Activated T-cell treated with anti-CD3 and anti-CD28 coated beads, Interleukin-2, amount 50 U/mL, for 24 hours (primary cell): ENCODE measurements at places on chromosomes 16 and 17.

DNA sequence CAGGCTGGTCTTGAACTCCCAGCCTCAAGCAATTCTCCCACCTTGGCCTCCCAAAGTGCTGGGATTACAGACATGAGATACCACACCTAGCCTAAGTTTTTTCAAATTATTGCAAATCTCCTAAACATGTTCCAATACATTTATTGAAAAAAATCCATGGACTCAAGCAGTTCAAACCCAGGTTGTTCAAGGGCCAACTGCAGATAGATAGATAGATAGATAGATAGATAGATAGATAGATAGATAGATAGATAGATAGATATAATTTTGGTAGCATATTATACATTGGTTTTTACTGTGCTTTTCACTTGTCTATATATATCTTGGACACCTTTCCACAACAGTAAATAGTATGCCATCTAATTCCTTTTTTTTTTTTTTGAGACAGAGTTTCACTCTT, 20.9 kb upstream of the RBBP6 start:
- no peak for DNase-seq

GRCh38 chr16:48087639-48088038, 68.2 kb downstream of the ABCC12 start:
- DNase-seq: no peak

GRCh38 chr17:14330492-14330962, 29.6 kb downstream of the HS3ST3B1 start:
- DNase-seq: no peak

- DNase-seq: no peak
Observed at GRCh38 chr17:61007980-61008379, 330.3 kb downstream of the BCAS3 start.

GRCh38 chr17:32569171-32570080, 82.6 kb downstream of the CDK5R1 start:
- no peak for DNase-seq

DNA sequence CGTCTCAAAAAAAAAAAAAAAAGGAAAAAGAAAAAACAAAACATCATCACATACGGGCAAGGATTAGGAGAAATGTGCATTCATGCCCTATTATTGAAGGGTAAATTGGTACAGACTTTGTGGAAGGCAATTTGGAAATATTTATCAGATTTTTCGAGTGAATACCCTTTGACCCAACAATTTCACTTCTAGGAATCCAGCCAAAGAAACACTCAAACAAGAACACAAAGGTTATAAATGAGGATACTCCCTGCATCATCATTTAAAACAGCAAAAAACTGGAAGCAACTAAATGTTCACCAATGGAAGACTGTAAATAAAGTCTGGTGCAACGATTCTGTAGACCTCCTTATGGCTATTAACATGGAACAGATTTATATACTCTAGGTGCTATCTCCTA, 12.9 kb downstream of the ZNF423 start:
- DNase-seq: no peak

DNA sequence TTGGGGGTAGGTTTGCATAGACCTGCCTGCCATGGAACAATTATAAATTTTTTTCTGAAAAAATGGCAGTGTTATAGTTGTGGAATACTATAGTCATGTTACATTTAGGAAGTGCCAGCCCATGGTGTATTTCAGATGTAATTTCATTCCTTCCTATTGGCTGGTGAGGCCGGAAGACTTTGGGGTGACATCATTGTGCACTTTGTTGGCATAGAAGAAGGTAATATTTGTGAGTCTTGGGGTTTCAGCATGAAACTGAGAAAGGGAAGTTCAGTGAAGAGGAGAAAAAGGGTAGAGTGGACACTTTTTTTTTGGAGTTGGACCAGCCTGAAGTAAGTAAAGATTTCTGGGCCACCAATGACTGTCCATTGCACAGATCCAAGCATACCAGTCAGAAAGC, 16.0 kb upstream of the HEATR6 start:
- no peak for DNase-seq

DNA sequence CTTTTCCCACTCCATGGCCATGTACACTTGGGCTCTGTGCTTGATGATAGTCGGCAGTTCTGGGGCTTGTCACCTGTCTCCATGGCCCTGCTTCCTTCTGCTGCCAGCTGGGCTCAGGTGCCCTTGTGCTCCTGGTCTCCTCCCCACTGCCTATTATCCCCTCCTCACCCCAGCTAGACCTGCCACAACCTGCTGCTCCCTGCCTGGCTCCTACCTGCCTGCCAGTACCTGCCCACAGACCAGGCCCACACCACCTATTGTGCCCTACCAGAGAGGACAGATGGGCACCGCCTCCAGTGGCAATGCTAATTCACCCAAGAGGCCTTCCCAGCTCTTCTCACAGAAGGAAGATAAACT, 538 bp upstream of the RAPGEFL1 start:
- DNase-seq: no peak

- no peak for DNase-seq
Observed at GRCh38 chr16:78515421-78515820, 416.0 kb downstream of the WWOX start.

- DNase-seq: no peak
Observed at GRCh38 chr17:47716375-47716774, 16.7 kb upstream of the TBX21 start.

DNA sequence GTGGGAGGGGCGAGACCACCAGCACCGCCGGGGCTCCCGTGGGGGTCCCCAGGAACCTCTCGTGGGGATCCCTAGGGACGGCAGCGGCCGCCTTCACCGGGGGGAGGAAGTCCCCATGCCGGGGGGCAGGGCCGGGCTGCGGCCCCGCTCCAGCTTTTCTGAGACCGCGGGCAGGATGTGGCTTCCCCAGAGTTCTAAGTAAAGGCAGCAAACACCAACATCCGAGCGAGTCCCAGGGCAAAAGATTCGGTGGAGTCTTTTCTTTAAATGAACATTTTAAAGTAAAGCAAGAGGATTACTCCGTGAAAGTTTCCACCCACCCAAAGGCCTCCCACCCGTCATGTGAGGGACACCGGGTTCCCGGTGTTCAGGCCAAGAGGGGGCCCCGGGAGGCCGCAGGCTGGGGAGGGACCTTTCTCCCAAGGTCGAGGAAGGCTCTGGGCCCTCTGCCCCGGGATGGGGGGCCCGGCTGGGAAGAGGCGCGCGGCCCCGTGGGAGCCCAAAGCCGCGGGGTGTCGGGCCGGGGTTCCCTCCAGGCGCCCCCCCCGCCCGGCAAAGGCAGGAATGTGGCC, 137.2 kb upstream of the RPH3AL start:
- peak; percentile 74 for DNase-seq

GRCh38 chr16:10552281-10552680, 28.1 kb downstream of the EMP2 start:
- DNase-seq: no peak

DNA sequence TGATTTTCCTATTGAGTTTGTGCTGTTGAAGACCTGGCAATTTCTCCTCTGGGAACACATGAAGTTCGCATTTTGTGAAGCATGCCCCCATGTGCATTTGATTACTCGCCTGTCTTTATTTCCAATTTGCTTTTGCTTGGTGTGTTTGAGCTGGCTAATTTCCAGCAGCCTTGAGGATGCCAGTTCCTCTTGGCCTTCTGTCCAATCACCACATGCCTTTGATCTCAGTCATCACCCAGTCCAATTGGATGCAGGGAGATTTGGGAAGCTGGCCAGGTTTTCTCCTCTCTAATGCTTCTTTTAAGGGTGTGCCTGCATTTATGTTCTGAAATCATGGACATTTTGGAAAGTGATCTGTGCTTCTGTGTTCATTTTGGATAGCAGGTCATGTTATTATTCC, 3.8 kb upstream of the TMEM100 start:
- DNase-seq: no peak

DNA sequence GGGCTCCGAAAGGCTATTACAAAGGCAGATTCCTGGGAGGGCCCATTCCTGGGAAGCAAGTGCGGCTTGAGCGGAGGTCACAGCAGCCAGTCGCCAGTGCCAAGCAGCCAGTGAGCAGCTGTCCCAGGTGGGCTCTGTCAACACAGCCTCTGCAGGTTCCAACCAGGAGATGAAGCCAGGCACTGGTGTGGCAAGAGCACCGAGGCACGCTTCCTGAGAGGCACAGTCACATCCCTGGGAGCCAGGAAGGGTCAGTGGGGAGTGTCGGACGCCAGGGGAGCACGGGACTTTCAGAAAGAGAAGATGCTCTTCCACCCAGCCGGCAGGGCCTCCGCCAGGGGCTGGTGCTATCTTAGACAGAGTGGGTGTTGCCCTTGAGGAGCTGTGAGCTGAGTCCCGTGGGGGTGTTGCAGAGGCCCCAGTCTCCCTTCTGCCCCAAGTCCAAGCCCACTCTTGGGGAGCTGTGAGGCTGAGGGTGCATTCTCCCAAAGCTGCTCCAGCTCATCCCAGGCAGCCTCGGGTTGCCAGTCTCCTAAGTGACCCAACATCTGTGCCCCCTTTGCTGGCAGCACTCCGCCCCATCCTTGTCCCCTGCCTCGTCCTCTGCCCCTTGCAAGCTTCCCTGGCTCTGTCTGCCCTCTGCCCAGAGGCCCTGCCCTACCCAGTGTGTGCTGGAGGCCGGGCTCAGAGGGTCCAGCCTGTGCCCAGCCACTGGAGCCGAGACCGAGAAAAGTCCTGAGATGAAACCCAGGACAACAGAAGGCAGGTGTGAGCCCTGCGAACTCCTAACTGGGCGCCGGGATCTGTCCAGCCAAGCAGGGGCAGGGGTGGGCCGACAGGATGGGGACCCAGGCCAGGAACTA, 6.6 kb downstream of the UBALD1 start:
- no peak for DNase-seq

DNA sequence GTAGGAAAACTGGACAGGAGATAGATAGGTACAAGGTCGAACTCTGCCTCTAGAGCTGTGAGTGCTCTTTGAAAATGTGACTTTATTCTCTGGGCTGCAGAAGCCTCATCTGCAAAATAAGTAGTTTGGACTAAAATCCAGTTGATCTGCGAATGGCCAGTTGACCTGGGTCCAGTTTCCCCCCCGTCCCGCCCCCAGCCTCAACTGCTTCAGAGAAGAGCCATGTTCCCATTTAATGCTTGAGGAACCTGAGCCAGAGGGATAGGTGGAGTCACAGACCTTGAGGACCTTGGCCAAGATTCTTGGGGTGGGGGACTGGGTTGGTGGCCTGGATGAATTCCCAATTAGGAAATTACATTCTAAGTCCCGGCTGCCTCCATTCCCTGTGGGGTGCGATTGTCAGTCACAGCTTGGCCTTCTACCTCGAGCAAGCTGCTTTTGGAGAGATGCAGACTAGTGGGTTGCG, 14.1 kb downstream of the TBX2 start:
- DNase-seq: no peak

GRCh38 chr16:19008245-19009169, 24.8 kb downstream of the TMC7 start:
- no peak for DNase-seq

DNA sequence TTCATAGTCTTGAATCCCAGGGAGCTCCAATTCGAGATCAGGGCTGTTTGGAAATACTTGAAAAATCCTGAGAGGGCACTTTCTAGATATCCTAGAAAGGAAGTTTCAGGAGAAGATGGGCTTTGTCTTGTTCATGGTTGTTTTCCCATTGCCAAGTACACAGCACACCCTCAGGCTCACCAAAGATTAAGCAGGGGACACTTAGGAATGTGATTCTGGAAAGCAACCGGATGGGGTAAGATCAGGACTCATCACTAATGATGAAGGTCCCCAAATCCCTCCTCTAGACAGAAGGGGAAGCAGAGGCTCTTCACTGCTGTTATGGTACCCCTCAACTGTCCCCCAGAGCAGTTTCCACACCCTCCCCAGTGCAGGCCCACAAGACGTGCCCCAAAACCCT, 40.7 kb downstream of the VAC14 start:
- DNase-seq: no peak

DNA sequence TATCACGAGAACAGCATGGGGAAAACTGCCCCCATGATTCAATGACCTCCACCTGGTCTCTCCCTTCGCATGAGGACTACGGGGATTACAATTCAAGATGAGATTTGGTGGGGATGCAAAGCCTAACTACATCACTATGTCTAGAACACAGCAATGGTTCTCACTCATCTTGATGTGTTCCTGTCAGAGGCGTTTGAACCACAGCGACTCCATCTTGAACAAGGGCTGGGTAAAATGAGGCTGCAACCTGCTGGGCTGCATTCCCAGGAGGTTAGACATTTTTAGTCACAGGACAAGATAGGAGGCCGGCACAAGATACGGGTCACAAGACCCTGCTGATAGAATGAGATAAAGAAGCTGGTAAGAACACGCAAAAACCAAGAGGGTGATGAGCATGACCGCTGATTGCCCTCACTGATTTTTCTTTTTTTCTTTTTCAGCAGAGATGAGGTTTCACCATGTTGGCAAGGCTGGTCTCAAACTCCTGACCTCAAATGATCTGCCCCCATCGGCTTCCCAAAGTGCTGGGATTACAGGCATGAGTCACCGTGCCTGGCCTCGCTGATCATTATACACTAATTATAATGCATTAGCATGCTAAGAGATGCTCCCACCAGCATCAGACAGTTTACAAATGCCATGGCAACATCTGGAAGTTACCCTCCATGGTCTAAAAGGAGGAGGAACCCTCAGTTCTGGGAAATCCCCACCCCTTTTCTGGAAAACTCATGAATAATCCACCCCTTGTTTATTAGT, 3.0 kb upstream of the PPY start:
- no peak for DNase-seq
